IMR-90 (cell line): ENCODE measurements at places on chromosomes 7 and 10. TPM values are rescaled to one million over a fixed set of nuclear protein-coding genes. Genes with fewer than 3 reads are reported as not detected.

GRCh38 chr10:50968386-50969091, 83.1 kb upstream of the A1CF start:
- DNase-seq: no peak

- DNase-seq: no peak
These were observed 188.9 kb upstream of the MALRD1 start for GRCh38 chr10:18859659-18860058.

GRCh38 chr7:16794986-16795385, 9.8 kb downstream of the AGR2 start:
- no peak for DNase-seq

DNA sequence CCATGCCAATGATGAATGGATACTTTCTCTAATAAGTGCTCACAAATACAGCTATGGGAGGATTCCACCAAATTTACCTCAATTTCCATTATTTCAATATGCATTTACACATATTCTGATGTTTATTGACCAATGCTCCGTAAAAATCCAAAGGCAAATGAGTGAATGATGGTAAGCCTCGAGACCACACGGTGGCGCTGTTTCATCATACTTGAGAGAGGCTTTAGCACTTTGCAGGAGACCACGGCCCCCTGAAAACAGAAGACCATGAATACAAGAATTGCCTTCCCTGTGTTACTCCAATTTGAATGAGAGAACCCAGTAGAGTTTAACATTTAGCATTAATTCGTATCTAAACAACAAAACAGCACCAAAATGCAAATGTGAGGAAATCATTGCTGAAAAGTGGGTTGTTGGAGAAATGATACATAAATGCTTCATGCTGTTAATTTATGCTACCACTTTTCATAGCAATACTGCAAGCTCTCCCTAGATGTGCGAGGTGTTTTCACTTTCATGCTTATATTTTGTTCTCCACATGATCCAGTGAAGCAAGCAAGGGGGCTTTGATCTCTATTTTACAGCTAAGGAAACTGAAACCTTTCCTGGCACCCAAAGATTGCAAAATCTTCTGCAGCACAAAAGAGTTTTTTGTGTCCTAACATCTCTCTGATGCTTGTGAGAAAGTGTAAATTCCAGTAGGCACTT, 35.4 kb downstream of the TRIL start:
- DNase-seq: peak; percentile 75

DNA sequence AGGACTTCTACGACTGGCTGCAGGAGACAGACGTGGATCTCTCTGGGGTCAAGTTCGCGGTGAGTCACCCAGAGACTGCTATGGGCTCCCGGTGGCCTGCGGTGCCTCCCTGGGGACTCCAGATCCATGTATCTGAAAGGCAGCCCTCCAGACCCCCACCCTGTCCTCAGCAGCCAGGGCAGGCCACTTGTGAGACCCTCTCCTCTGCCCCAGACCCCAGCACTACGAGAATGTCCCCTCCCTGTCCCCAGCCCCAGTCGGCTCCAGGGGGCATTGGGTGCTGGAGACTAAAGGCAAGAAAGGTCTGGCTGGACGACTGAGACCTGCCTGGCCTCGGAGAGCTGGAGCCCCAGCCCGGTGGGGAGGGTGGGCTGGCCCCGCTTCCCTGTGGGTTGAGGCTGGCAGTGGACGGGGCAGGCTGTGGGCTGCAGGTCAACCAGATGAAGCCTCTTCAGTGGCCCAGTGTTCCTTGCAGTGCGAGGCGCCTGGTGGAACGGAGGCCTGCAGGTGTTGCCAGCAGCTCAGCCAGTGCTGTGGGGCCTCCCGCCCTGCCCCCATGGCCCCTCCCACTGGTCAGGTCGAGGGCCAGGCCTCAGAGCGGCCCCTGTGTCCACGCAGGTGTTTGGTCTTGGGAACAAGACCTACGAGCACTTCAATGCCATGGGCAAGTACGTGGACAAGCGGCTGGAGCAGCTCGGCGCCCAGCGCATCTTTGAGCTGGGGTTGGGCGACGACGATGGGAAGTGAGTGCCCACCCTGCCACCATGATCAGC, 13.8 kb downstream of the TMEM120A start:
- DNase-seq: no peak

GRCh38 chr10:2881720-2882620, 185.4 kb upstream of the PFKP start:
- DNase-seq: no peak

GRCh38 chr10:129655007-129655678, 188.1 kb downstream of the MGMT start:
- DNase-seq: peak; percentile 2

DNA sequence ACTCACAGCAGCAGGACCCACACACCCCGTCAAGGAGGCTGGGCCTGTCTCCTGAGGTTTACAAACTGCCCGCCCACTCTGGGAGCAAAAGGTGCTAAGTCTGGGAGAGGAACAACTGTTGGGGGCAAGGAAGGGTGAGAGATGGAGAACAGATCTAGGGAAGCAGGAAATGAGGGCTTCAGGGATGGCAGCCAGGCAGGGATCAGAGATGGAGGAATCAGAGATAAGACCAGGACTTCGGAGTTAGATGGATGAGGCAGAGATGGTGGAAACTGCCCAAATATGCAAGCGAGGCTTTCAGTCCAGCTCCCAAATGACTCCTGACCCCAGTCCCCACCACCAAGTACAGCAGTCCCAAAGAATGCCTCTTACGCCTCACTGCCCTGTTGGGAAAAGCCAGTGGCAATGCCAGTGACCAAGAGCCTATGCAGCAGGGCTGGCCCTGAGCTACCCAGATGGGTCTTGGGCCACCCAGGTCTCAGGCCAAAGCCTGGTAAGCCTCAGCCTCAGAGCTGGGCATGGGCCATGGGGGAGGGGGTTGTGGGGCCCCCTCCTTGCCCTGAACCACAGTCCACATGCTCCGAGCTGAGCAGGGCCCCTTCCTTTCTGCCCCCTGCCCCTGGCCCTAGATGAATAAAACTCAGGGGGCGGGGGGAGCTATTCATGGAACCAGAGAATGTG, 39.5 kb upstream of the SLF2 start:
- no peak for DNase-seq

DNA sequence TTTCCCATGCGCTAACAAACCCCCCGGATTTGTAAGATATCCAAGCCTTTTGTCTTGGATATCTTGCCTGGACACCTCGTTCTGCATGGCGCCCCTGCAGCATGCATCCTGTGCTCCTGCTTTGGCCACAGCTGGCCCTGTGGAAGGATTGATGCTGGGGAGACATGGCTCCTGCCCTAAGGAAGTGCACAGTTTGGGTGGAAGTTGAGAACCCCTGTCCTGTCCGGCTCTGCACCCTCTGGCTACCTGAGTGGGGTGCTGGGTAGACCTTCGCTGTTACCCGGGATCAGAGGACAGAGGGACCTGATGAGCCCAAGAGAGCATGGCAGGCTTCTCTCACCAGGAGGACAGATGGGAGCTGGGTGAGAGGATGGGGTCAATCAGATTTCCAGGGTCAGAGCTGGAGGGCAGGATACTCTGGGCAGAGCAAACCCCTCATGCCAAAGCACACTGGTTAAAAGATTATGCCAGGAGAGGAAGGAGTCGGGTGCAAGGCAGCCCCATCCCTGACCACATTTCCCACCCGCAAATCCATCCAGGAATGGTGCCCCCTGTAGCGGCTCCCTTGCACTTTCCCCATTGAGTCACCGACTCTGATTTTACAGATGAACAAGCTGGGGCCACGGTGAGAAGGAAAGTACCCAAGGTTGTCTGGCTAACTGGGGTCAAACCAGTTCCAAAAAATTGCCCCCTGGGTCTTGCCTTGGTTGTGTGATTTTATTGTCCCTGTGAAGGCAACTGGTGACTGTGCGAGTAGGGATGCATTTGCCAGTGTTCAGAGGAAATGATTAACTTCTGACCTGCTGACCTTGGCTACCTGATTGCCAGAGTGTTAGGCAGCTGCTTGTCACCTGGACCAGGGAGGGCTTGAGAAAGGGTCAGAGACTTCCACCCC, 290.1 kb upstream of the ZMIZ1 start:
- DNase-seq: no peak

- peak; percentile 18 for DNase-seq
These were observed 837.8 kb upstream of the LRRN3 start for GRCh38 chr7:110253093-110253492.

GRCh38 chr7:100679927-100680575, 6.5 kb downstream of the GNB2 start:
- no peak for DNase-seq

DNA sequence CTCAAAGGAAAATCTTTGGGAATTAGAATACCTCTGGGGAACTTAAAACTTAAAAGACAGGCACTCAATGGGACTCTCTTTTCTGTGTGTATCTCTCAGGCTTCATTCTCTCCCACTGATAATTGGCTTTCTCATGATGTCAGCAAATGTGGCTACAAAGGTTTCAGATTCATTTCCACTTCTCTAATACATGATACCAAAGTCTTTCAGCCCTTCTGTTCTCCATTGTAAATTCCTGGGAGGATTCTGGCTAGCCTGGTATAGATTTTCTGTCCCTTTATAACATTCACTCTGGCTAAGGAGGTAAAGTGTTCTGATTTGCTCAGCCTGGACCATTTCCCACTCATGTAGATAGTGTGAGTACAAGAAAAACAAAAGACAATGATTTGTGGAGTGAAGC, 606.2 kb downstream of the PCDH15 start:
- DNase-seq: no peak

Gene TUBGCP2
- polyA plus RNA-seq: 48.1 and 48.6 TPM in 2 replicates

Gene CYP3A5
- polyA plus RNA-seq: not detected in 2 replicates

Gene EPHB6
- 0.60 and 0.75 TPM in 2 replicates for polyA plus RNA-seq

Gene KLF14
- 0.05 and 0.07 TPM in 2 replicates for polyA plus RNA-seq

Gene CDHR1
- polyA plus RNA-seq: not detected in 2 replicates

Gene UPK3B
- polyA plus RNA-seq: 0.10 and 0.26 TPM in 2 replicates
